Breast epithelium (tissue), 4 donors: ENCODE measurements at places on chromosomes 2 and 18. TPM values are rescaled to one million over a fixed set of nuclear protein-coding genes. Genes with fewer than 3 reads are reported as not detected.

CCDC141 gene
- total RNA-seq: 11.7 TPM

BUB1 gene
- total RNA-seq: 0.66 TPM

ERMN gene
- total RNA-seq: 1.6 TPM

C1GALT1C1L gene
- 2.0 TPM for total RNA-seq
